ENCODE measurements at places on chromosomes 13 and 19.

- DNase-seq, result no peak
Measured at GRCh38 chr13:71902676-71903075, 35.7 kb upstream of the DACH1 start.

- DNase-seq, result no peak
Measured at GRCh38 chr13:76267216-76267615, 619.0 kb downstream of the KCTD12 start.

DNA sequence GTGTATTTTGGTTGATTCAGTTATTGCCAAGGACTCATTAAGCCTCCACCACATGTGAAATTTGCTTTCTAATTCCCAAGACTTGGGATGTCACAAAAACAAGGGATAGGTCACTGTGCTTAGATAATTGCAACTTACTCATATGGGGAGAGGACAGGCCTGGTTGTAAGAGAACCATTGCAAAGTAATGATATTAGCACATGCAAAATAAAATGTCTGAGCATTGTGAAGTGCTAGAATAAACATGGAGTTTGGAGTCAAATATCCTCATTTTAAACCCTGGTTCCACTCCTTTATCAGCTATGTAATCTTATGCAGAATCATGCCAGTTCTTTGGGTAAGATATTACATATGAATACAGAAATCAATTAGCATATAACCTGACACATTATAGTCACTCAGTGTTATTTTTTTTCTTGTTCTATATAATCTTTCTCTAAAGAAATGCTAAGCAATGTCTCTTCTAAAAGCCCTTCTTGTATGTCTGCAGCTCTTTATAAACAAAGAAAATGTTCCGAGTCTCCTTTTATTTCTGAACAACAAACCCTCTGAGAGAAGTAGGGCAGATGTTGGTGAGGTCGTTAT, 5.5 kb downstream of the CBY2 start:
- no peak for DNase-seq

DNA sequence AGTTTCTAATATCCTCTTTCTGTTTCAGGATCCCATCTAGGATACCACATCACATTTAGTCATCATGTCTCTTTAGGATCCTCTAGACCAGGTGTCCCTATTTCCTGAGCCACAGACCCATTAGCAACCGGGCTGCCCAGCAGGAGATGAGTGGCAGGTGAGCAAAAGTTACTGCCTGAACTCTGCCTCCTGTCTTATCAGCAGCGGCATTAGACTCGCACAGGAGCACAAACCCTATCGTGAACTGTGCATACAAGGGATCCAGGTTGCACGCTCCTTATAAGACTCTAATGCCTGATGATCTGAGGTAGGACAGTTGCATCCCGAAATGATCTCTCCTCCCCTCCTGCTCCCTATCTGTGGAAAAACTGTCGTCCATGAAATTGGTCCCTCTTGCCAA, 7.8 kb upstream of the CEBPG start:
- no peak for DNase-seq

- no peak for DNase-seq
Measured at GRCh38 chr19:46201454-46202310, 27.9 kb upstream of the IGFL1 start.

GRCh38 chr13:100789968-100790367, 115.4 kb upstream of the TMTC4 start:
- DNase-seq, result no peak

GRCh38 chr13:57638186-57638890, 6.8 kb downstream of the PCDH17 start:
- no peak for DNase-seq

- DNase-seq, result no peak
Measured at GRCh38 chr13:57666131-57666953, 34.8 kb downstream of the PCDH17 start.

DNA sequence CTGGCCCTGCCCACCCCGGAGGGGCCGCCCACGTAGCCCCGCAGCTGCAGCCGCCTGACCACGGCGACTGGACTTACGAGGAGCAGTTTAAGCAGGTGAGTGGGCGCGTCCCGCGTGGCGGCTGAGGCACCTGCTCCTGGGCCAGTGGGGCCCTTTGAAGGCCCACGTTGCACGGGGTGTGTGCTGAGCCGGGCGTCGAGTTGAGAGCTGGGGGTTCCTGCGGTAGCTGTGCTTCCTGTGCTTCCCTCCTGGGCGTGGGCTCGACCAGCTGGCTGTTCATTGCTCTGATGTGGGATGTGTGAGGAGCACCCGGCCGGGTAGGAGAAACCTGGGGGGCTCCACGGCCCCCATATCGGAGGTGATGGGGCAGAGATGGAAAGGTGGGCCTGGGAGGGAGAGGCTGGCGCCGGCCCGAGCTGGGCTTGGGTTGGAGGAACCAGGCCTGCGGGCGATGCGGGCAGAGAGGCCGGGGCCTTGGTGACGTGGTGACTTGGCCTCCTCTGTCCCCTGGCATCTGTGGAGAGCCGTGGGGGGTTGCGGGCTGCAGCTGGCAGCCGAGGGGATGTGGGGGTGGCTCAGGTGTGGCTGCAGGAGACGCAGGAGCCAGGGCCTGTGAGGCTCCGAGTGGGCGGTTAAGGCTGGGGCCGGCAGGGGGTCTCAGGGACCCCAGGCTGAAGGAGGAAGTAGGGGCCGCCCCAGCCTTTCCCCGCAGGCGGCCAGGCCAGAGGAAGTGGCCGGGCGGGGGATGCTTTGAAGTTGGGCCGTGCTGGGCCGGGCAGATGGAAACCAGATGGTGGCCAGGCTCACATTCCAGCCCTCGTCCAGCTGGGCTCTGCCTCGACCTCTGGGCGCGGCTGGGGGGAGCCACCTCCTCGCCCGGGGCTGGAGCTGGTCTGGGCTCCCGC, 7.1 kb downstream of the ARID3A start:
- no peak for DNase-seq

DNA sequence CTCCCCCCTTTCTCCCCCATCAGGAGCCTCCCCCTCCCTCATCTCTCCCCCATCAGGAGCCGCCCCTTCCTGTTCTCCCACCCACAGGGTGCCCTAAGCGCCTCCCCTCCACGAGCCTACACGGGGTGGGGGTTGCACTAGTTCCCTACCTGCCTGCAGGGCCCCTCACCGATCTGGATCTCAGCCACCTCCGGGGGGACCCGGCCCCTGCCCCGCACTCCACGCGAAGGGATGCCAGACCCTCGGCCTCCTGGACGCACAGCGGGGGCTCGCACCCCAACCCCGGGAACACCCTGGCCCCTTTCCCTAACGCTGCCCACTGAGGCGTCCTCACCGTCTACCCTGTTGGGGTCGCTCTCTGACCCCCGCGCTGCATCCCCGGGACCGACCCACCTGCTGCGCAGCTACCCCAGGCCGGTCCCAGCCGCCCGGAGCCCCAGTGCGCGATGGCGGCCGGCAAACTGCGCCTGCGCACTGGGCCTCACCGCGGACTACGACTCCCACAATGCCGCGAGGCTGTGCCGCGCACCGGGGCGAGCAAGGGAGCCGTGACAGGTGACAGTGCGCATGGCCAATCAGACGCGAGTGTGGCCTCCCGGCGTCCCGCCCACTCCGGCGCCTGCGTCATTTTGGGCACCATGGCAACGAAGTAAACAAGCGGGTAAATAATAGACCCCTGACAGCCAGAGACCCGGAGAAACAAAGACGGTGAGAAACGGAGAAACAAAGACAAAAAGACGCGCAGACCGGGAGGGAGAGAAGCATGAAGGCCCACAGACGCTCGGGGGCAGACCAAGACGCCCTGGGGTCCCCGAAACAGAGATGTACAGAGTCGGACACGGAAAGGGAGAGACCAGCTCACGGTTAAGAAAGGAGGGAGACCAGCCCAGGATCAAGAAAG, at the start of gene ZSCAN18:
TSS of gene ZSCAN18 (minus strand) at position 451 of the 901 bp plus-strand sequence. CDS start 7,964 bp downstream, outside the sequence.
- peak; percentile 92 for DNase-seq

DNA sequence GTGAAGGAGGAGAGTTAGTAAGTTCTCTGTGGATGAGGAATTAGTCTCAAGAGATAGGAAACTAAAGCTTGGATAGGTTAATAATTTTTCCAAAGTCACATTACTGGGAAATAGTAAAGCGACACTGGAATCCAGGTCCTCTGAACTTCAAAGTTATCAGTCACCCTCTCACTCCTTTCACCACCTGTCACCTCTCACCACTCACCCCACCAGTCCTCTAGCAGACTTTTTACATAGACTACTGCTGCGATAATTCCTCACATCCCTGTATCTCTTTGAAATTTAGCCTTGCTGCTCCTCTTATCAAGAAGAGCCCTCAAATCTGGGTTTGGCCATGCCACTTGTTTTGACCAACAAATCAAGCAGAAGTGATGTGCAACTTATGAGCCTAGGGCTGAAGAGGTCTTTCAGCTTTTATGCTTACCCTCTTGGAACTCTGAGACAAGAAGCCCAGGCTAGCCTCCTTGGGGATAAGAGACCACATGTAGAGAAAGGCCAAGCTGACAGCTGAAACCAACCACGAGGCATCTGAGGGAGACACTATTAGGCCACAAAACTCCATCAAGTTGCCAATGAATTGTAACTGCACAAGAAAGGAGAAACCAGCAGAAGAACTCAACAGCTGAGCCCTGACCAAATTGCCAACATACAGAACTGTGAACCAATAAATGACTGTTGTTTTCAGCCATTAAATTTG, 41.2 kb downstream of the STARD13 start:
- DNase-seq, result no peak

- peak; percentile 76 for DNase-seq
Measured at GRCh38 chr19:35644987-35645679, 3.0 kb upstream of the COX6B1 start.

- DNase-seq, result no peak
Measured at GRCh38 chr13:110367620-110368019, 60.5 kb downstream of the COL4A2 start.

DNA sequence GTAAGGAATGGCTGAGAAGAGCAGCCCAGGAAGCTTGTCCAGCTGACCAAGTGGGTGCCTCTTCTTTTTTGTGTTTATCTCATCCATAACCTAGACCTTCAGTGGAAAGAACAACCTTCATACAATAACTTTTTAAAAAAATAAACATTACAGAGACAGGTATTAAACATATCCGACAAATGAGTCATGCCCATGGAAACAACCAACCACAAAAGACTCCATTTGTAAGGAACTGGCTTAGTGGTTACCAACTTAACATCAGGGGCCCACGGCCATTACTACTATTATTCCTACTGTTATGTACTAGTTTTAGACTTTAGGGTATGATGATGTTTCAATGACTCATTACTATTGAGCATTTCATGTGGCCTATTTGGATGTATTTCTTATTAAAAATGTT, 191.7 kb upstream of the SERP2 start:
- no peak for DNase-seq

DNA sequence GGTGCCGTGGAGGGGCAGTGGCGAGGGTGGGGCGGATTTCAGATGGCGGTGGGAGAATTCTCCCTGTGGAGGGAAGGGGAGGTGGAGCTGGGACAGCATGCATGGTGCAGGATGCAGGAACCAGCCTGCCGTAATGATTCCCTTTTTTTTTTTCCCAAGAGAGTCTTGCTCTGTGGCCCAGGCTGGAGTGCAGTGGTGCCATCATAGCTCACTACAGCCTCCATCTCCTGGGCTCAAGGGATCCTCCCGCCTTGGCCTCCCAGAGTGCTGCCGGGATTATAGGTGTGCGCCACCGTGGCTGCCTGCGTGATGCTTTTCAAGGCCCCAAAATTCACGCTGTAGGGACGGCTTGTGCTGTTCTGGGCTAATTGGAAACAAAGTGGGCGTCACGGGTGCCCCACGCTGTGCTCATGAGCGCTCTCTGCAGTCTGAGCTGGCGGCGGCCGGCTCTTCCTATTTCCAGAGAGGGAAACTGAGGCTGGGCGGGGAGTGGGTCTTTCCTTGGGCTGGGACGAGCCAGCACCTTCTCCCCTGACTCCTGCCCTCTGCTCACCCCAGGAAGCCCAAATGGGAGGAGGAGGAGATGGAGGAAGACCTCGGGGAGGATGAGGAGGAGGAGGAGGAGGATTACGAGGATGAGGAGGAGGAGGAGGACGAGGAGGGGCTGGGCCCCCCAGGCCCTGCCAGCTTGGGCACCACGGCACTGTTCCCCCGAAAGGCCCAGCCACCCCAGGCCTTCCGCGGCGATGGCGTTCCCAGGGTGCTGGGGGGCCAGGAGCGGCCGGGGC, 6.2 kb downstream of the ARID3A start:
- DNase-seq, result no peak

DNA sequence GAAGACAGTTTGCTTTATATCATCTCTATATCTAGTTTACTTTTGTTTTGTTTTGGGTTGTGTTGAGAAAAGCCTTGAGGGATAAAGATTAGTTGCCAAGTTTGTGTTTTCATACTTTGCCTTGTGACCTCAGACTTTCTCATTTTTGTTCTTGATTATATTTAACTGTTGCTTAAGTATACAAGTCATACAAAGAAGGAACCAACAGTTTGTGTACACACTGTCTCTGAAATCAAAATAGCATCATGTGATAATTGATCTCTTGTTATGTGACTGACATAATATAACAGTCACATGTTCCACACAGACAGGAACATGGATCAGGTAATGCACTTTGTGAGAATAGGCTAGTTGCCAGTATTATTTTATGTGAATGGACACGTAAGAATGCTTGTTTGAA, 70.8 kb downstream of the SHISA2 start:
- no peak for DNase-seq

DNA sequence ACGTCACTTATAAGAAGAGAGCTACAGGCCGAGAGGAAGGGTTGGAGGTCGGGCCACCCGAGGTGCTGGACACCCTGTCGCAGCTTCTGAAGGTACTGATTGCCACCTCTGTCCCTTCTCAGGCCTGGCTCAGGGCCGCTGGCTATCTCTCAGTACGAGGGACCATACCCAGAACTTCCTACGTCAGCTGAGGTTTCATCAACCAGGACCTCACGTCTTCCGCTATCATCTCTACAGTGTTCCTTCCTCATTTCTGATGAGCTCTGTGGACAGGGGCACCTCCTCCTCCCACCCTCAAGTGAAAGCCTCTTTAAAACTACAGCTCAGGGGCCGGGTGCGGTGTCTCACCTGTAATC, 58.2 kb upstream of the USE1 start:
- no peak for DNase-seq

- no peak for DNase-seq
Measured at GRCh38 chr13:39039041-39039440, 785 bp downstream of the NHLRC3 start.

DNA sequence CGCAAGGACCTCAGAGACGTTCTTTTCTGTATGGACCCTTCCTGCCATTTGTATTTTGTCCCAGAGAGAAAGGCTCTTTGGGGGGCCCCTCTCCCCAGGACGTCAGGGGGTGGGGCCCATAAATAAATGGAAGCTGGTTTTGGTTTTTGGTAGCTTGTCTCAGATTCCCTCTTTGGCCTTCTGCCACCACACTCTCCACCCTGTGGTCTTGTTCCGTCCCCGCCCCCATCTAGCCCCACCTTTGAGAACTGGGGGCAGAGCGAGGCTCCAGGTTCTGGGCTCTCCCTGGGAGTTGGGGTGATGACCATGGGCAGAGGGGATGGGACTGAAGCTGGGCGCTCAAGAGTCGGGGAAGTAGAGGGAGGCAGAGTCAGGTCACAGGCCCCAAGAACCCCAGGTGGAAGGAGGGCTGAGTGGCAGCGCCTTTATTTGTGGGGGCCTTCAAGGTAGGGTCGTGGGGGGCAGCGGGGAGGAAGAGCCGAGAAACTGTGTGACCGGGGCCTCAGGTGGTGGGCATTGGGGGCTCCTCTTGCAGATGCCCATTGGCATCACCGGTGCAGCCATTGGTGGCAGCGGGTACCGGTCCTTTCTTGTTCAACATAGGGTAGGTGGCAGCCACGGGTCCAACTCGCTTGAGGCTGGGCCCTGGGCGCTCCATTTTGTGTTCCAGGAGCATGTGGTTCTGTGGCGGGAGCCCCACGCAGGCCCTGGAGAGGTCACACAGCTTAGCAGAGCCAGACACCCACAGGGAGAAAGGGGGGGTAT, 3.3 kb downstream of the ISYNA1 start:
- DNase-seq, result no peak

- DNase-seq, result no peak
Measured at GRCh38 chr13:22162889-22163288, 492.0 kb downstream of the FGF9 start.

- no peak for DNase-seq
Measured at GRCh38 chr13:71320452-71320851, 546.6 kb downstream of the DACH1 start.

Data from stimulated activated CD8-positive, alpha-beta memory T cell treated with anti-CD3 and anti-CD28 coated beads, Interleukin-7, amount 100 ng/mL, for 24 hours (primary cell).